Fibroblast of upper back skin (primary cell): ENCODE measurements at places on chromosomes 5 and 9.

DNA sequence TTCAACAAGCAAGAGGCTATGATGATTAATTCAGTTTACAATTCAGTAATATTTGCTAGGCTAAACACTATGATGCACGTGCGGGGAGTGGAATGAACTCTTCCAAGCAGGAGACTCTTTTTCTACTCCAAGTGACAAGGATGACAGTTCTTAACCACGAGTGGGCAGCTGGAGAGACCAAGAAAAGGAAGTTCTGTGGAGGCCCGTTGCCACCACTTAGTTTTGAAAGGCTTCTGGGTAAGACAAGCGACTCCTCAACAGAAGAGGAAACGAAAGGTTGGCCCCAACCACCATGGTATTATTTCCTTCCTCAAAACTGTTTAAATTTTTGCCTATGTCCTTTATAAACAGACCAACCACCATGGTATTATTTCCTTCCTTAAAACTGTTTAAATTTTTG lies 2.8 kb downstream of the DCAF12 start:
- no peak for DNase-seq

DNA sequence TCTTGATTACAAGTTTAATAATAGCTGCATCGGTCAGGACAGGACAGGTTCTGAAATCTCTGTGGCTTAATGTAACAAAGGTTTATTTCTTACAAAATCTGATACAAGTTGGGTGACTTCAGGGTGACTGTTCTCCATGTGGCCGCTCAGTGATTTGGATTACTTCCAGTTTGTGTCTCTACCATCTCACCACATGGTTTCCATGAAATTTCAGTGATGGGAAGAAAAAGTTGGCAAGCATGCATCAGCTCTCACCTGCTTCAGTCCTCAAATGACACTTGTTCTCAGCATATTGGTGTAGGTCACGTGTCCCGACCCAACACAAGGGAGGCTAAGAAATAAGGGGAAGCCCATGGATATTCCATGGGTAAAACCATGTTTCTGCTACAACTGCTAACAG lies 7.8 kb upstream of the TMEM268 start:
- no peak for DNase-seq

- no peak for DNase-seq
Observed at GRCh38 chr5:131932235-131932634, 13.2 kb downstream of the MEIKIN start.

DNA sequence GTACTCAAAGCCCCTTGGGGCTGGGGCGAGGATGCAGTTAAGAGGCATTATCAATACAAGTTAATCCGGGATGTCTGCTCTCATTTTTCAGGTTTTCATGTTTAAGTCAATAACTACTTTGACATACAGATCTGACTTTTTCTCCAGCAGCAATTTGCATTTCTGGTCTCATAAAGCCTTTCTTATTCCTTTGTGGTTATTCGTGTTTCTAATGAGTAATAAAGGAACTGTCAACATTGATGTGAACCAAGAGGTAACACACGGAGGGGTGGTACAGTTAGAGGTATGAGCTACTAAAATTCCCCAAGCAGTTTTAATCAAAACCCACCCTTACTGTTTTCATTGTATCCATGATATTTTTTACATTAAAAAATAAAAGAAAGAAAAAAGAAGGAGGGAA lies 138.0 kb upstream of the NFIB start:
- no peak for DNase-seq

DNA sequence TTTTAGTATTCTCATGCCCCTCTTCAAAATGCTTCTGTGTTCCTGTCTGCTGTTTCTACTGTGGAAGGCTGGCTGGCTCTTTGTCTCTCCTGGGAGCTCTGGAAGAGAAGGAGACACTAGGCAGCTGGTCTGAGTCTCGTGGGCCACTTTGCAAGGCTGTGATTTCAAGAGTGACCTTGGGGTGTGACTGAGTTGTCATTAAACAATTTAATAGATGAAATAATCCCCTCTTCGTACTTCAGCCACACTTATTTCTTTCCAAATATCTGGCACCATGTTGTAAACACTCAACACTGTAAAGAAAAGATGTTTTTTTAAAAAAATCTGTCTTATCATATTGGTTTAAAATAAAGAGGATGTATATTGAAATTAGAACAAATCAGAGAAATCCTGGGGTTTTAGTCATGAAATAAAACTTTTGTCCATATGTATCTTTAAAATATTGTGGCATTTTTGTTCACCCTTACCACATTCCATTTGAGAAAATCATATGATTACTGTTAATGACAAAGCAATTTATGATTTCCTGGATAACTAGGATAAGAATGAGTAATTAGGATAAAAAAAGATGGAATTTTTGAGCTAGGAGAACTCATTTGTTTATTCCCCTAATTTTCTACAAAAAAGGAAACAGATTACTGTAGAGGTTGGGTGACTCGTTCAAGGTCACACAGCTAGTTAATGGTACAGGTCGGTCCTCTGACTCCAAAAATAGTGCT lies 200.8 kb downstream of the MAT2B start:
- peak; percentile 89 for DNase-seq

DNA sequence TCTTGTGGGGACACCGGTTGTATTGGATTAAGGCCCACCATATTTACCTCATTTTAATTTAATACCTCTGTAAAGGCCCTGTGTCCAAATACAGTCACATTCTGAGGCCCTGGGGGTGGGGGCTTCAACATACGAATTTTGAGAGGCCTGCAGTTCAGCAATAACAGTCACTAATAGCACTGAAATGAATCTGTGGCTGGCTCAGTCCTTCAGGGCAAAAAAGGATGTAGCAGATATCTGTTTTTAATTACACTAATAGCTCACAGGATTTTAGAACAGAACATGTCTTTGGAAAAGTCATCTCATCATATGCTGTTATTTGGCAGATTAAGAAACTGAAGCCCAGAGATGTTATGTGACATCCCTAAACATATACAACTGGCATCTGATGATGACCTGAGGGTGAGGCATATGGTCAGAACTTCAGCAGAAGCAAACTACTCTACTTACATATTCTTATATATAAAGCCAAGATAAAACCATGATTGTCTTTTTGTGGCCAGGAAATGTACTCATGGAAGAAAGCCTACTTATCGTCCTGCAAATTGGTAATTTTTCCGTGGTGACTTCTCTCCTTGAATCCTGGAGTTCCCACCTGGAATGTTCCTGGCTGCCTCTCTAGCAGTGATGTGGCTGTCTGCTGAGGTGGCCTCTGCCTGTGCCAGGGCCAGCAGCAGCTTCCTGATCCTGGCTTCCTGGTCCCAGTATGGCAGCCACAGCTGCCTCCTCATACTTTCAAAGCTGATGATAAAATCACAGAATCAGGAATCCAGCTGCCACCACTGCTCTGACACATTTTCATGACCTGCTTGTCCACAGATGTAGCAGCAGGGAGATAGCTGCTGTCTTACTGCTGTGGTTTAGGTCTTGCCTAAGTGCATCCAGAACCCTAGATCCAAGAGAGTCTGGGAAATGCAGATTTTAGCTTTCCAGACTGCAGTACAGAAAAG lies 72.1 kb upstream of the ANKRD55 start:
- peak; percentile 44 for DNase-seq

GRCh38 chr5:1564824-1565736 lies 41.3 kb upstream of the LPCAT1 start:
- no peak for DNase-seq

GRCh38 chr5:120960510-120960909 lies 496.4 kb downstream of the PRR16 start:
- no peak for DNase-seq

DNA sequence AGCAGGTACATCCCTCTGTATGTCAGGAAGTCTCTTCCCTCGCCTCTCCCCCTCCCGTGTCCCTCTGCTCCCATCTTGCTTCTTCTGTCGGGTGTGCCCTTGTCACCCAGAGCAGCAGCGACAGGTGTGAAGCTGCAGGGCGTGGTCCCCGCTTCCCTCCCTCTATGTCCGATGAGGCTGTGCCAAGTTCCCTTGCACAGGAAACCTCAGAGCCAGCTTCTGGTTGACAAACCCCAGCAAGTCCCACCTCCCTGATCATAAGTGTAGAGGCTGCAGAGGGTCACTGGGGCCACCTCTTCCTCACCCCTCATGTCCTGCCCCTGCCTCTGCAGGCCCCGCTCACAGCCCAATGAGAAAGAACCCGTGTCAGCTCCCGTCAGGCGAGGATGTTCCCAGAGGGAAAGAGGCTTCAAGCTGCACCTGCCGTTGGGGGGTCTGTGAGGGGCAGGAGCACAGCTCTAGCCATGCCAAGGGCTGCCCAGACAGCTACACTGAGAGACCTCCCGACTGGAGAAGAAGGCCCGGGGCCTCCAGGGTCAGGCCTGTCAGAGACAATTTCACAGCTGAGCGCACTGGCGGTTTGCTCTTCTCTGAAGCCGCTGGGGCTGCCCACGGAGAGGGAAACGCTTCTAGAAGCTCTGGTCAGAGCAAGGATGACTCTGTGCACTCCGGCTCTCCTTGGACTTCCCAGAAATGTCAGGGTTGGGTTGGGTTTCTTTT lies 73.3 kb downstream of the AK8 start:
- no peak for DNase-seq

GRCh38 chr5:79474367-79475151 lies 39.4 kb downstream of the HOMER1 start:
- DNase-seq, result peak; percentile 17

- DNase-seq, result no peak
Observed at GRCh38 chr5:107456281-107456715, 214.4 kb downstream of the EFNA5 start.

DNA sequence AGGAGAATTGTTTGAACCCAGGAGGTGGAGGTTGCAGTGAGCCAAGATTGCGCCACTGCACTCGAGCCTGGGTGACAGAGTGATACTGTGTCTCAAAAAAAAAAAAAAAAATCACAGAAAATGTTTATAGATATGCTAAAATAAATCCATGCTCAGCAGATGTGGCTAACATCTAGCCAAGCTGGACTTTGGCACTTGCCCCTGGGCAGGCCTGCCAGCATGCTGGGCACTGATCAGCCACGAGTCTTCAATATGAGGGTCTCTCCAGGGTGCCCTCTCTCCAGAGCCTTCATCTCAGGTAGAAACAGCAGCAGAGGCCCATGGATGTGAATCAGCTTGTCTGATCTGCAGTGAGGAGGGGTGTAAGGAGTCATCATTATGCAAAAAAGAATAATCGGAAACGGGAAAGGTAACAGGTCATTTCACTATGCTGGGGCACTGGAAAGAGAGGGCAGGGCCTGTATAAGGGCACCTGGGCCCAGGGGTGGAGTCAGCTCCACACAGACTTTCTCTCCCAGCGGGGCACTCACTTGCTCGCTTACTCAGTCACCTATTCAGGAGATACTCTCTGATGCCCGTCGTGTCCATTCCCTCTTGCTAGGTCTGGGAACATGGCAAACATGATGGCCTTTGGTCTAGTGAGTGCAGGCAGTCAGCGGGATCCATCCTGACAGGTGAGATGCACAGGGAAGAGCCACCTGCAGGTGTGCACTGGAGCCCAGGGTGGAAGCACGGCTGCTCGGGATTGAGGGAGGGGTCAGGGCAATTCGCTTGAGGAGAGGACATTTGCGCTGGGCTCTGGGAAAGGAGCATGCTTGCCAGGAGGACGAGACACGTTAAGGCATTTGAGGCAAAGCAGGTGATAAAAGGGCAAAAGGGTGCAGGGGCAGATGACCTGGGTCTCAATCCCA lies 17.1 kb downstream of the RNF44 start:
- DNase-seq, result no peak

GRCh38 chr5:120240706-120241105 lies 223.4 kb upstream of the PRR16 start:
- DNase-seq, result peak; percentile 59

DNA sequence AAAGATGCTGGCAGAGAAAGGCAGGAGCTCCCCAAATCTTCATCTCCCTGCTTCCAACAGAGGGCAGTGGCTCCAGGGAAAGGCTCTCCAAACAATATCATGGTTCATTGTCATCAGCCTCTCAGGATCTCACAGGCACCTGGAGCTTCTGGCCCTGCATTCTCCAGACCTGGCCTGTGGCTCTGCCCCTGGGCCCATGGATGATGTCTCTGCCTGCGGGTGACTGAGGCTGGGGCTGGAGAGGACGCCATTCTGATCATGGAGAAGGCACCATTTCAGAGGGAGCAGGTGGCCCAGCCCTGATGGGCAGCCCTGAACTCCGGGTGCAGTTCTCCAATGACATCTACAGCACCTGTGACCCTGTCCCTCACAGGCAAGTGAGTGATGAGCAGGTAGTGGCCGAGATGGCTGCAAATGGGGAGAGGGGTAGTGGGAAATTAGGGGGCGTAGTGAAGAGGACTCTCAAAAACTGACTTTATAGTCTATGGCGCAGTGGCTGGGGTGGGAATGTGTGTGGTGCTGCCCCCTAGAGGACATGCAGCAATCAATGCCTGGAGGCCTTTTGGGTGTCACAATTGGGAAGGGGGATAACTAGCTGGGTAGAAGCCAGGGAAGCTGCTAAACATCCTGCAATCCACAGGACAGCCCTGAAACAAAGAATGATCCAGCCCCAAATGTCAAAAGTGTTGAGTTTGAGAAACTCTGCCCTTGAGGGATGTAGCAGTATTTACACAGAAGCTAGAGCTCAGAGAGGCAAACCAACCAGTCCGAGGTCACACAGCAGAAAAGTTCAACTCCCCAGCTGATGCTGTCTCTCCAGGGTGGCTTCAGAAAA lies 3.2 kb downstream of the SH3PXD2B start:
- peak; percentile 44 for DNase-seq

DNA sequence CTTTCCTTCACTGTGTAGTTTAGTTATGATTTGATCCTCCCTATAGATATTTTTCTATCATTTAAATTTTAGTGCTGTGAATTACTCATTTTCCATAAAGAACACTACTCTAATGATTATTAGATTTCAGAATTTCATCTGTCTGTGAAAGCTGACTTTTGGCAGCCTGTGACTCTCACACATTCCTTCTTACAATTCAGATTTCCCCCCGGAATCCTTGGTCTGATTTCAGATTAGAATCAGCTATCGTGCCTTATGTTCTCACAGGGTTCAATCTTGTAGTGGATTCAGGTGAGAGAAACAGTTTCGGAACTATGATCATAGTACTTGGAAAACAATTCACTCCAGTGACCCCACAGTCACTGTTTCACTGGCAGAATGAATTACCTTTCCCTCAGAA lies 26.2 kb downstream of the ZNF474 start:
- DNase-seq, result peak; percentile 45

GRCh38 chr5:65479527-65479926 lies 2.2 kb downstream of the ADAMTS6 start:
- DNase-seq, result no peak

DNA sequence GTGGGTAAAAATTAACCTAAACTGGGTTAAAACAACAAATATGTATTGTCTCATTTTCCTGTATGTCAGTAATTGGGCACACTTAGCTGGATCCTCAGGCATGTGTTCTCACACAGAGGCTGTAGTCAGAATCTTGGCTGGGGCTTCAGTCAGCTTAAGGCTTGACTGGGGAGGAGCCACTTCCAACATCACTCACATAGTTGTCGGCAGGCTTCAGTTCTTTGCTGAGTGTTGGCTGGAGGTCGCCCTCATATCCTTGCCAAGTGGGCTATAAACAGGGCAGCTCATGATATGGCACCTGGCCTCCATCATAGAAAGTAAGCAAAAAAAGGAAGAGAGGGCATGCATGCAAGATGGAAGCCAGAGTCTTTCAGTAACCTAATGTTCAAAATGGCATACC lies 173.0 kb downstream of the GIN1 start:
- DNase-seq, result no peak
